Pulmonary artery endothelial cell (primary cell): ENCODE measurements at places on chromosomes 7 and 10.

GRCh38 chr7:139647814-139648390, 124.4 kb downstream of the CLEC2L start:
- DNase-seq = no peak

GRCh38 chr10:3727268-3727667, 57.7 kb downstream of the KLF6 start:
- DNase-seq = no peak

DNA sequence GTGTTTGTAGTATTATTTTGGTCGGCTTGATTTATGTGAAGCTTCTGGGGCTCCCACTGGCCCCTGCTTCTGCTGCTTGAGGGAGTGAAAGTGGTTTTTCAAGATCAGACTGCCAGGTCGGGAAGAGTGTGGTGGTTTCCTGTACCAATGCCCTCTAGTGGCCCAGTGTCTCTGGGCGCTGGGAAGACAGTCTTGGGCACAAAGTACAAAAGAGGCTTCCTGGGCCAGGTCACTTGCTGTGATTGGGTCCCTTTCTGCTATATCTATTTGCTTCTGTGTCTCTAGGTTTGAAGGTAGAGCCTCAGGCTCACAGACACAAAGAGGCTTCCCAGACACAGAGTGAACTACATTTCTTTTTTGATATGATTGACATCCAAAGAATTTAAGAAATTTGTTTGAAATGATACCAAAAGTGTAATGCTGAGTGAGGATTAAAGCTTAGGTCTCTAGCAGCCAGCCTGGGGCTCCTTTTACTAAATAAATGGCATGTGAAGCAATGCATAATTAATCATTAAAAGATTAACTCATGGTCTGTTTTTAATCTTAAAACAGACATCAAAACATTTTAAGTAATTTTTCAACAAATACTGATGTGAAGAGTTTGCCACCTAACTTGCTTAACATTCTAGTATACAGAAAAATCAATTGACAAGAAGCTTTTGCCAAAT, 36.3 kb downstream of the ABCB1 start:
- DNase-seq = no peak

GRCh38 chr7:79876848-79877252, 257.8 kb upstream of the GNAI1 start:
- DNase-seq = no peak

- no peak for DNase-seq
These were observed 238.2 kb downstream of the SEMA3D start for GRCh38 chr7:84948634-84949033.

GRCh38 chr7:108137040-108137439, 6.9 kb upstream of the LAMB4 start:
- no peak for DNase-seq

DNA sequence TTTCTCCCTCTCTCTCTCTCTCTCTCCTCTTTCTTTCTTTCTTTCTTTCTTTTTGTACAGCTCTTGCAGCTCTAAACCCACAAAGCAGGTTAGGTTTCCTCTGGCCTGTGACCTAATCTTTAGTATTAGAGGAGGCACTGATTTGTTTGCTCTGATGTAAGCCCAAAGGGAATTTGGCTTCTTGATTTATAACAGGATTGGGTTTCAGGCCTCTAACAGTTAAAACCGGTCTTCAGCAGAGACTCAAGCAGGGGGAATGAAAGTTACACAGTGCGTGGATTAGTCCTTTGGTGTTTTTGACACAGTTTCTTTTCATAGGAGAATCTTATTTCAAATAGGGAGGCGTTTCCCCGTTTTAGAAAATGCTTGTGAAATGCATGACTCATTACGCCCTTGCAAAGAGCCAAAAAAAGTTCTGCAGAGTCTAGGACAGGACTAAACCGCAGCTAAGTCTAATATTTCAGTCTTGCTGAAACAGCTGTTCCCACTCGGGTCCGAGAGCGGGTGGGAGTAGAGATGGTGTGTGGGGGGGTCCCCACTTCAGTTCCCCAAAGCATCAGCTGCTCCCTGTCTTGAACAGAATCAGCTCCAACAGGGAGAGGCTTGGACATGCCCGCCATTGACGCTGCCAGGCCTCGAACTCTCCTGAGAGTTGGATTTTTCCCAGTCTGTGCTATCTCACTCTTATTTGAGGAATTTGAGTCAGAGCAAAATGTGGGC, 296.5 kb upstream of the PITRM1 start:
- DNase-seq = no peak

GRCh38 chr7:123747620-123748141, 1.1 kb downstream of the WASL start:
- no peak for DNase-seq

- DNase-seq = no peak
These were observed 8.6 kb downstream of the TBATA start for GRCh38 chr10:70776455-70777005.

GRCh38 chr7:138162236-138162635, 86.0 kb downstream of the AKR1D1 start:
- DNase-seq = no peak
